ENCODE measurements at places on chromosomes 3 and 15.

DNA sequence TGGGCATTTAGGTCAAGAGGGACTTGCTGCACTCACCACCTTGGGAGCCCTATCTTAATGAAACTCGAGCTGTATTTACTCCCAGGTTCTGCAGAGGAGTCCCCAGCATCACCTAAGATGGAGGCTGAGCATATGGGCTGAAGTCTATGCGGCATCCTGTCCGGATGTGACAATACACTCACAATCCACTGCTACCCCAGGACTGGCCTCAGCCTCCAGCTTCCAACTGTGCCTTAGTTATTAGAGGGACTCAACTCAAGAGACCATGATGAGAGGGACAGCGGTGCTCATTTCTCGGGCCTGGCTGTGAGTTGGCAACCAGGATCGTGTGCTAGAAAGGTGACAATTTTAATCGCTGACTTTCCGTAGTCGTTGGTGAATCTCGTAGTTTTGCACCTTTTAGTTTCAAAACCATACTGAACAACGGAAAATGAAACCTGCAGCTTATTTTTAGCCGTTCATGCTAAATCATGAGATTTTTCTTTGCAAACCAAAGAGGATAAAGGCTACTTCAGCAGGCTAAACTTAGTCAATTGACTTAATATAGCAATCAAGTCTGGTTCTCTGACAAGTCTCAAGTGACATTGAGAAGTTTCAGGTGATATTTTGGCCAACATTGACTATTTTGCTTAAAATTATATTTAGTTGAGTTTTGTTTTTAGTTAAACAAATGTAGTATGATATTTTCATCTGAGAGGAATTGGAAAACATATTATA, 11.1 kb downstream of the ZBTB38 start:
- DNase-seq, result no peak

- no peak for DNase-seq
These were observed 30.0 kb downstream of the CCNL1 start for GRCh38 chr3:157129803-157130466.

DNA sequence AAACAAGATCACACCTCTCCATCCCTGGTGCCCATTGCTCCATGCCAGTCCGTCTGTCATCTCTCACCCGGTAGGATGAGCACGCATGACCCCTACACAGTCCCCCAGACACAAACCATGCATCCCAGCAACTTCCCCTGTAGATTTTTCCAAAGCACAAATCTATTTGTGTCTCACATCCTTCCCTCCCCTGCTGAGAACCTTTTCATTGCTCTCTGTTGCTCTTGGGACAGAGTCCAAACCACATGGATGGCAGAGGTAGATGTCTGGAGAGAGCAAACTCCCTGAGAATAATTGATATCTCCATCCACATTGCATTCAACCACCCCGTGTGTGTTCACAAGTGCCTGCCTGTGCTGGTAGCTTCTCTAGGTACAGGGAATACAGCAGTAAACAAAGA, 29.9 kb upstream of the LRTM1 start:
- DNase-seq, result no peak

DNA sequence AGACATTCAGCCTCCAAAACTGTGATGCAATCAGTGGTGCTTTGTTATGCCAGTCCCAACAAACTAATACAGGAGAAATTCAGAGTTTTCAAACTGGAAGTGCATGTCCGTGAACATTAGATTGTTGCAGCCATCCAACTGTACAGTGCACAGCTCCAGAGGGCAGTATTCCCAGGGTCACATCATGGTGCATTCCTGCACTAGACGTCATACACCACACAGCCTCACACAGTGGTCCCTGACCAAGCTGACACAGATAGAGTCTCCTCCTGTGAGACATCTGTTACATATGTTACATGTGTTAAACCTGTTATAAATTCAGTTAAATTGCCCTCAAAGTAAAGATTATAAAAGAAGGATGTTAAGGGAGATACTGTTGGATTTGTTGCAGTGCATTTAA, 209.0 kb downstream of the LRRN1 start:
- DNase-seq, result no peak

DNA sequence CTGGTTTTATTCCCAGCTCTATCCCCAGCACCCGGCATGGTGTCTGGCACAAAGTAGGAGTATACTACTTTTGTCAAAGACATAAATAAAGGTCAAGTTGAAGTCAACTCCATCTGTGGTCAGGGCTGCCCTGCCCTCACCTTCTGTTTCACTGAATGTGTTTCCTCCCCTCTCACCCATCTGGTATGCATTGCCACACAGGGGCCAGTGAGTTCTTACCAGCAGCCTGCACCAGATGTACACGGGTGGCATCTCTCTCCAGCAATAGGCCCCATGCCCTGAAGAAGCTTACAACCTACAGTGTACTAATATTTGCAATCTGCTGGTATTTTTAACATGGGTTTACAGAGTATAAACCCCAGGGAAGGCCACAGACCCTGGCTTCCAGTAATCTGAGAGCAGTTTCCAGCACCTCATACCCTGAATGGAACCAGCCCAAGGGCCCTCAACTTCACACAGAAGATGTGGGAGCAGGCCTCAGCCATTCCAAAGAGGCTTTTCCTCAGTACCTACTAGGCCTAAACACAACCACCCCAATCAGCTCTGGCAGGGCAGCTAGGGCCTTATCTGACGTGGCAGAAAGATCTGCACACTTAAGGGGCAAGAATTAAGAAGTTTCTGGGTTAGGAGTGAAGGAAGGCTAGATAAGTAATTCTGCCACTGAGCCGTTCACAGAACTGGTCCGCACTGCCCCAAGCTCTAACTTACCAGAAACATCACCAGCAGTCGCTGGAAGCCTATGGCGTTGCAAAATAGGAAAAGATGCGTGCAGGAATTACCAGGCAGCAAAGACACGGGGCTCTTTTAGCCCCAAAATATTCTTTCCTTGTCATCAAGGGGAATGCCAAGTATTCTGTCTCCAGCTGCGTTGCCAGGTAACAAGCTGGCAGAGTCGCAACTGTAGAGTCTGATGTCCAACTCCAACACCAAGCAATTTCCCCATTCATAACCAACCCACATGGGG, 2.1 kb downstream of the IDH2 start:
- no peak for DNase-seq

DNA sequence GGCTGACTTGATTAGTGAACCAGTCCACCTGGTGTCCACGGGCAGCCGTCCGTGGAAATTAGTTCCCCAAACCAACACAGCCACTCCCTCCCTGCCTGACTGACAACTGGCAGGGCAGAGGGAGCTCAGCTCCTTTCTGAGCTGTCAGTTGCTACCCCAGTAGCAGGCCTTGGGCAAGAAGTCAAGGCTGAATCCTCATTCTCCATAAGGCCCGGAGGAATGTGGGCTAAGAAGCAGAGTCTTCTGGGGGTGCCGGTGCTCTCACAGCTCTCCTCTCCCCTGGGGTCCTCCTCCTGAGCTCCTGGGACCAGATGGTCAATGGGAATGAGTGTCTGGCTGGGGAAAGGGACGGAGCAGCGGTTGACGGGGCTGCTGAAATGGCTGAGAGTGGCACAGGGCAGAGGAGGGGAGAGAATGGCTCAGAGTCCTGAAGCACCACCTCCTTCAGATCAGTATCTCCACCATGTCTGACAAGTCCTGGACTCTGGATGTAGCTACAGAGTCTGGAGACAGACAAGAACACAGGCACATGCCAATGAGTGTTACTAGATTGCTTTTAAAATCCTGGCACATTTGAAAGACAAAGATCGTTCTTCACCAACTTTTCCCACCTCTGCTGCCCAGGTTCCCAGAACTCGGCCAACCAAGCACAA, 16.9 kb downstream of the AMOTL2 start:
- no peak for DNase-seq

- DNase-seq, result no peak
These were observed 174.7 kb downstream of the IGF1R start for GRCh38 chr15:98823012-98823458.

DNA sequence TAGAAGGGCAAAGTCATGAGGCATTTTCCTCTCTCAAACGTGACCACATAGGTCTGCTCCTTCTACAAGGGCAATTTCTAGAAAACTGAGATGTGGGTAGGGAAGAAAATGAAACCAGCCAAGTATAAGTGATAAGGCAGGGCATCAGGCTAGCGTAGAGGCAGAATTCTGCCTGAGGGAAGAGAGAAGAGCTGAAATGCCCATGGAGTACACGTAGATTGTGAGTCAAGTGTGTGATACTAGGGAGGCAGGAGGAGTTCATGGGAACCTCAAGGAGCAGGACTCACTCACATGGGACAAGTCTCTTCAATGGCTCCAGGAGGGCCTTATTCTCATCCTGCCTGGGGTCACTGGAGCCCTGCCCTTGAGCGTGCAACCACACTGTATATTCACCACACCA, 34.9 kb upstream of the PPP4R2 start:
- DNase-seq, result no peak

GRCh38 chr15:29656636-29657475, 165.4 kb downstream of the TJP1 start:
- peak; percentile 45 for DNase-seq

- no peak for DNase-seq
These were observed 20.7 kb upstream of the TNFSF10 start for GRCh38 chr3:172543884-172544283.

DNA sequence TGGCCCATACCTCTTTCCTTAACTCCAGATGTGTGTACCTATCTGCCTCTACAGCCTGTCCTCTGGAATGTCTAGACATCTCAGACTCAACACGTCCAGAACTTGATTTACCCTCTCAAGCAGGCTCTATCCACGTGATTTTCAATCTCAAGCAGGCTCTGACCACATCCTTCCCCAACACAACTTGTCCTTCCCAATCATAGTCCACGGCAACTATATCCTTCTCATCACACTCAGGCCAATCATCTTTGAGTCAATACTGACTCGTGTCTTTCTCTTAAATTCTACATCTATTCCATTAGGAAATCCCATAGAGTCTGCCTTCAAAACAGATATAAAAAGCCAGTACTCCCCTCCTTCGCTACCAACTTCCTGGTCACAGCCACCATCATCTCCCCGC, 70.4 kb downstream of the FOXP1 start:
- DNase-seq, result no peak

DNA sequence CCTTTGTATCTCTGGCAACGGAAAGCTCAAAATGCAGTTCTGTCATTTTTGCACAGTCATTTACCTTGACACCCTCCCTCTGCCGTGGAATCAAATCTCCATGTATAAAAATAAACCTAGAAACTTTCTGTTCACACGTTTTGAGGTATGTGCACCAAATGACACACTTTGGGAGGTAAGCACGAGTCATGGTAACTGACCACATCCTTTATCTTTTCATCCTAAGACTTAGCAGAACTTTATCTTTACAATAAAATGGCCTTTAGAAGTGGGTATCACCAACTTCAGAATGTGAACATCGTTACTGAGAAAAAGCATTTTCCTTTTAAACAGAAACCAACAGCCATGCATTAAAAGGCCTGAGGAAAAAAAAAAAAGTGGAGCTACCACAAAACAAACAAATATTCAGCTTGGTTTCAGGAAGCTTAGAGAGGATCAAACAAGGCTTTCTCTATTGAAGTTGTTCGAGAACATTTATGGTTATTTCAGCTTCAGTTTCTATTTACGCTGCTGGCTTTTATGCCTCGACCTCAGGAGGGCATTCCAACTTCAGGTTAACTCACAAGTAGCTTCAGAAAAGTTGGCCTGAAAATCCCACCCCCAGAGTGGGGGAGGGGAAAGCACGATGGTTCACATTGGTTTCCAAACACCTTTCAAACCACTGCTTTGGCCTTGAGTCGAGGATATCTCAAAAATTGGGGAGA, 171.1 kb upstream of the ICE2 start:
- DNase-seq, result no peak

DNA sequence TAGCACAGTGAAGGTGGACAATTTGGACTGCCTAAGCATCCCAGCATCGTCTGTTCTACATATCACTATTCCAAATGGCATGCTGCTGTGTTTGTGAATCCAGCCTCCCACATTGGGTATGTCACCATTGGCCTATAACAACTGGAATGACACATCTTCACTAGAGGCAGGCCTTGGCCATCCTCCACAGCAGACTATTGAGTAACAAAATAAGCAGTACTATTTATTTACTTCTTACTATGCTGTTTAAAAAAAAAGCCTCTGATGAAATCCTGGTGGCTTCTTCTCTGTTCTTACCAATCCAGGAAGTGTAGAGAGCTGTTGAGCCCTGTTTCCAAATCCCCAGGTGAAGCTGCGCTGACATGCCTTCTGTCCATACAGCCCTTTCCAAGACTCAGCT, 30.6 kb upstream of the CERS3 start:
- no peak for DNase-seq

DNA sequence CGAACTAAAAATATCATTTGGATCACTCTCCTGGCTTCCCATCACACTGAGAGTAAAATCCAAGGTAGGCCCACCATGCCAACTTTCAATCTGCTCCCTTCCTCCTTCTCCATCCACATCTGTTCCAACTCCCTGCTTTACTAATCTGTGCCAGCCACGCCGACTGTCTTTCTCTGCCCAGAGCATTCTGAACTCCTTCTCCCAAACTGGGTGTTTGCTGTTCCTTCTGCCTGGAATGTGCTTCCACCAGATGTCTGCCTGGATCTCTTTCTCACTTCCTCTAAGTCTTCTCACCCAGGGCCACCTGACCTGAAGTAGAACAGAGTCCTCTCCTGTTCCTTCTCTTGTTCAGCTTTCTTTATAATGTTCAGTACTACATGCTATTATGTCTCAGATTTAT, 5.6 kb upstream of the ARL8B start:
- DNase-seq, result no peak

DNA sequence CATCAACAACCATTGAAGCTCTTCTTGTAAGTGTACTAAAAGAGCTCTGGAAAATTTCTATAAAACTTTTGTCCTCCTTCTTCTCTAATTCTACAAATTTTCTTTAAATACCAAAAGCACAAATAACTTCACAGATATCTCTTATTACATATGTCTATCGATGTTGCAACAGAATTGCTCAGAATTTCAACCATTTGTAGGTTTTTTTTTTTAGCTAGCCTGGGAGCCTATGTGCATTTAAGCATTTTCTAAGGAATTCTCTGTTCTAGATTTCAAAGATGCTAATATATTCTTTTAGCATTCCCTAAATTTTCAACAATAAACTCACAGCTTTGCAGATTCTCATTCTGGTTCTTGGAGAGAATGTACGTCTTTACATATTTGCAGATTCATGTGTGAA, 774.3 kb upstream of the NR2F2 start:
- DNase-seq, result no peak

DNA sequence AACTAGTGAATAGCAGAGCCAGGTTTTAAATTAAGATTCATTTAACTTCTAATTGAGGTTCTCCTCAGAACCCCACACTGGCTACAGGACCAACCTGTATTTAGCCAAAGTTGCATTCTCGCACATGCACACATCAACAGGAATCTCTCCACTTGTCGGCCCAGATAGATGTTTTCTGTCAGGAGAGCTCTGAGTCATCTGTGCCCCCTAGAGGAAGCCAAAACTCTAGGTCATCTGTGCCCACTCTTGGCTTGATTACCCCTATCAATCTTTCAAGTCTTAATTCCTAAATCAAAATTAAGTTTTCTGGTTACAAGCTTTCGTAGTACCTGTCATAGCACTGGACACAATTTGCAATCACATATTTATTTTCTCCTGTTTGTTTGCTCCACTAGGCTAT, 104.9 kb upstream of the EOMES start:
- DNase-seq, result no peak

Measured in mesothelial cell of epicardium (in vitro differentiated cells).